SW480 (cell line): ENCODE measurements at places on chromosomes 7 and 10.

GRCh38 chr7:80334908-80335307 is 177.0 kb downstream of the GNAT3 start:
- DNase-seq, result no peak

- no peak for DNase-seq
Observed at GRCh38 chr10:97327348-97328294, 6.9 kb downstream of the FRAT2 start.

- no peak for DNase-seq
Observed at GRCh38 chr10:111177379-111177778, 100.5 kb downstream of the ADRA2A start.

DNA sequence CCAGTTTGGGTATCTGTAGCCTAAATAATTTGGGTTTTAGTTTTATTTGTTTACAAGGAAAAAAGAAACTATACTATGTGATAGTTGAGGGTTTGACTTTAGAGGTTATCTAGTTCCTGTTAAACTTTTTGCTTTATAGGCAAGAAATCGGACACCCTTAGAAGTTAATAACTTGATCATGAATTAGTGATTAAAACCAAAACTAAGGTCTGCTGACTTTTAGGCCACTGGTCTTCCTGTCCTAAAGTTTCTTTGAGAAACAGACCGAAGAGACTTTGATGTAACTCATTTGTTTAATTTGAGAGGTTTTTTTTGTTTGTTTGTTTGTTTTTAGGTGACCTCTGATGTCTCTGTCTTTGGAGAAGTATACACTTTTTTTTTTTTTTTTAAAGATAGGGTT is 59.7 kb downstream of the PHTF2 start:
- DNase-seq, result no peak
